SIG-M5 (cell line): ENCODE measurements at places on chromosomes 13 and 19.

DNA sequence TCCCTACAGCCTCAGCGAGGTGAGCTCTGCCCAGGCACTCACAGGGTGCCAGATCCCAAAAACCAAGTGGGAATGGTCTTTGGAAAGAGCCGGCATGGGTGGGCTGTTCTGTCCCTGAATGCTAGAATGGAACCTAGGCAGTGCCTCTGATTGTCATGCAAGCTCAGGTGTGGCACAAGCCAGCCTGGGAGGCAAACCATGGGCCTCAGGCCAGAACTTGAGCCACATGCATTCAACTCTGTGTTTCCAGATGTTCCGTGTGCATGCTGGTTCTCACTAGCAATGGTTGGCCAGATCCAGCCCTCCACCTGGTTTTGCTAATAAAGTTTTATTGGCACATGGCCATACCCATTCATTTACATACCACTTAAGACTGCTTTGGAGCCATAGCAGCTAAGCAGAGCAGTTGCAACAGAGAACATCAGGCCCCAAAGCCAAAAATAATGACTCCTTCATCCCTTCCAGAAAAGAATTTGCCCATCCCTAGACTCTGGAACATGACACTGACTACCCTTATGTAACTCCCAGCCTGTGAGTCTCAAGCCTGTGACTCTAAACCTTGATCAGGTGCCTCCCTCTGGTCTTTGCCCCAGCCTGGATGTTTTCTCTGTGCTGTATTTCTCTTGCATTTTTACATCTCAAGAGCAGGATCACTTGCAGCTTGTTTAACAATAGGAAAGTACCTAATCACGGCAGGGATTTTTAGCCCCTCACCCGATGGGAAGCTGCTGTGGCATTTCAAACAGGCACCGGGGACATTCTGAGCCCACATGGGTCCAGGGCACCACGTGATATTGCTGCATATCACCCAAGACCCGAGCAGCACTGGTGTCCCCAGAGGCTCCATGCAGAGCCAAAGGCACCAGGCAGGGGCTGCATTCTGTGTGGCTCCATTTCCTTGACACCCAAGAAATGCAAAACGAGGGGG, 55.4 kb upstream of the USE1 start:
- DNase-seq = no peak

DNA sequence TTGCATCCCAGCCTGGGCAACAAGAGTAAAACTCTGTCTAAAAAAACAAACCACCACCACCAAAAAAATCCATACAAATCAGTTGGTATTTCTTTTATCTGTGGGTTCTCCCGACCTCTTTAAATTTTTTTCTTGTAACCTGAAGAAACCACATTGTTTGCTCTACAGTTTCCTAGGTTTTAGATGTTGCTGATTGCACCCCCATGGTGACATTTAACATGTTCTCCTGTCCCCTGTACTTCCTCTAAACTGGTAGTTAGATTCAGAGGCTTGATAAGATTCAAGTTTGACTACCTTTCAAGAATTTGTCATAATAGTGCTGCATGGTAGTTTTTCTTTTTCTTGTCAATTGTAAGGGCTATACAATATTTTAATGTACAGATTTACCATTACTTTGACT, 24.0 kb downstream of the ALG5 start:
- DNase-seq = no peak

DNA sequence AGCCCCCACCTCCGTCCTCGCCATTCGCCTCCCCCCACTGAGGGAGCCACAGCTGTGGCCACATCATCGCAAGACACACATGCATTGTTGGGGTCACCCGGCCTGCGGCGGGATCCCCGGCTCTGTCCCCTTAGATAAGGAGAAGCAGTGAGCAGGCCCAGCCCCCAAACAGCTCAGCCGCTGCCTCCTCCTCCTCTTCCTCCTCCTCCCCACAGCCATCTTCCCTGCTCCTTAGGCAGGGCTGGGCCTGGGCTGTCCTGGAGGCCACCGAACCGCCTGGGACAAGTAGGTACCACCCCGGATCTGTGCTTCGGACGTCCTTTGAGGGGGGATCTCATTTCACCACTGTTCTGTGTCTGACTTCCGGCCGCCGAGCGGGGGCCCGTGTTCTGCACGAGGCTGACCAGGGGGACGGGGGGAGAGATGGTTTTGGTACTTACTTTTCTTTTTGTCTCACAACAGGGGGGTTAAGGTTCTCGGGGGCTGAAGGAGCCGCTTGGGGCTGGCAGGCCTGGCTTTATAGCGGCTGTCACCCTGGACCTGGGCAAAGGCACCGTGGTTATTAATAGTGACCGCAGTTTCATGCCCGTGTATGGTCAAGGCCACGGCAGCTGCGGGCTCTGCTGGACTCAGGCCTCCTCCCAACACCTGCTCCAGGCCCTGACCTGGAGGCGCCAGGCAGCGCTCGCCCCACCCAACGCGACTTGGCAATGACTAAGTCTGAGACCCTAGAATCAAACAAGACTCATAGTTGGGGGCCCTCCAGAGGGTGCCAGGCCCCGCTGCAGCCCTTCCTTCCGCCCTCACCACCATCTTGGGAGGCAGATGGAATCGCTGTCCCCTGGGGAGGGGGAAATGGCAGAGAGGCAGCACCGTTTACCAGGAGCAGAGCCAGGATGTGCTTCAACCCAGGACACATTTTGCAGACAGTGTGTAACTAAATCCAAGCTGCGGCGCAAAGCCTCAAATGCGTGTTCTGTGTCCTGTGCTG, 18.3 kb downstream of the NMRK2 start:
- DNase-seq = no peak

DNA sequence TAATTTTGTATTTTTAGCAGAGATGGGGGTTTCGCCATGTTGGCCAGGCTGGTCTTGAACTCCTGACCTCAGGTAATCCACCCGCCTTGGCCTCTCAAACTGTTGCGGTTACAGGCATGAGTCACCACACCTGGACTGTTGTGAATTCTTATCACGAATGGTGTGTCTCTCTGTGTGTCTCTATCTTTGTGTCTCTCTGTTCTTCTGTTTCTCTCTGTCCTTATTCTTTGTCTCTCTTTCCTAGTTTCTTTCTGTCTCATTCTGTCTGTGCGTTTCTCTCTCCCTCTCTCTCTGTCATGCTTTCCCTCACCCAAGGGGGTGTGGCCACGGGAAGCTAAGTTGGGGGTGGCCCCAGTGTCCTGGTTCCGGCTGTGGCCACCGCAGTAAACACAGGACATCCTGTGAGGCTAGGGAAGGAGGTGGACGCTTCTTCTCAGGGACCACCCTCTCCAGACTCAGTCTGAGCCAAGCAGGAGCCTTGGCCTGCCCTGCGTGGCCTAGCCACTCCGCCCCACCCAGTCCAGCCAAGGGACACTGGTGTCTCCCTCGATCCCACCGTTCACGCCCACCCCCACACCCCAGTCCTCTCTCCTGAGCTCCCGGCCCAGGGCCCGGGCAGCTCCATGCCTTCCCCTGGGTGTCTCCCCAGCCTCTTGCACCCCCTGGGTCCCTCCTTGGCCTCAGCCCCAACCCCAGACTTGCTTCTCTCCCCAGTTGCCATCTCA, 3.9 kb upstream of the PRX start:
- no peak for DNase-seq

GRCh38 chr13:75647126-75647784, 11.1 kb downstream of the LMO7 start:
- no peak for DNase-seq

GRCh38 chr19:49983645-49984229, 22.8 kb upstream of the SIGLEC11 start:
- DNase-seq = no peak

GRCh38 chr19:33740811-33741396, 55.8 kb upstream of the KCTD15 start:
- DNase-seq = no peak

DNA sequence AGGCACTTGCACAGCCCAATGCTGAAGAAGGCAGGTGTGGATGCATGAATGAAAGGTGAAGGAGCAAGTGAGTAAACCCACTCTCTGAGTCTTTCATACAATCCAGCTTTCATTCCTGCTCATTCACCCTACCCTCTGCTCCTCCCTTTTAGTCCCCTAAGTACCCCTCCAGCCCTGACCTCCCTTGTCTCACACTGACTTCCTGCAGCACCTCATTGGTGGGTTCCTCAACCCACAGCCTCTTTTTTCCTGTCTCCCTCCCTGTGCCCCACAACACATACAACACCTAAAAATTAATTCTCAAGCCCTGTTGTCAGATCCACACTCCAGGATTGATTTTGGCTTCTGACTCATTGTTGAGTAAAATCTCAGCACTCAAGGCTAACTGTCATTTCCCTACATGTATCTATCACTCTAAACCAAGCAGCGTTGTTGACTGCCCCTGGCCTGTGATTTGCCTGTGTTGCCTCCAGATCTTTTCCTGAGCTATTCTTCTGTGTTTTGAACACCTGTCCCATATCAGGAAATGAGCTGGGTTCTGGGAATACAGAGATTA, 177.3 kb upstream of the SERP2 start:
- no peak for DNase-seq
